ENCODE measurements at places on chromosomes 6 and 20.

DNA sequence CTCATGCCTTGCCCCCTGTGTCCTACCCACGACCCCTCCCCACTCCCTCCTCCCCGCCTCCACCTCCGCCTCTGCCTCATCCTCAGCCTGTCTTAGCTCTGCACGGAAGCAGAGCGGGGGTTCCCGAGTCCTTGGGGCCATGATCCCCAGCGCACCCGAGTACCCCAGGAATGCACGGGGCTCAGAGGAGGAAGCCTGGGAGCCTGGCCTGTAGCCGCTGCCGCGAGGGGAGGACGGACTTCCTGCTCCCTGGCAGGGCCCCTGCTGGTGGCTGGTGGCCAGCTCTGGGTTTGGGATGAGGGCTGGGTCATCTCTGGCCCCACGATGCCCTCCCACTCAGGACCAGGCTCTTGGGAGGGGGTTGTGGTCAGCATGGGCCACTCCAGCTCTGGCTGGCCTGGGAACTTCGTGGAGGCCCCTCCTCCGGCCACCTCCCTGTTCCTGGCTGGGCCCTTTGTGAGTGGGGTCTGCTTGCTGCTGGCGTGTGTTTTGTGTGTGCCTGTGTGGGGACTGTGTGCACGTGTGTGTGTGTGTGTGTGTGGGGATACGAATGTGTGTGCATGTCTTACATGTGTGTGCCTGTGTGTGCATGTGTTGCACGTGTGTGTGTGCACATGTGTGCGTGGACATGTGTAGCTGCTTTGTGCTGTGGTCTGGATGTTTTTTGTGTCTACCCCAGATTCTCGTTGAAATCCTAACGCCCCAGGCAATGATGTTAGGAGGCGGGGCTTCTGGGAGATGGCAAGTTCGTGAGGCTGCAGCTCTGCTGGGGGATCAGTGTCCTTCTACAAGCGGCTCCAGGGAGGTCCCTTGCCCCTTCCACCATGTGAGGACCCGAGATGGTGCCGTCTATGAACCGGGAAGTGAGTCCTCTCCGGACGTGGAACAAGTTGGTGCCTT, 1.3 kb upstream of the RBBP8NL start:
- DNase-seq, result peak; percentile 56

DNA sequence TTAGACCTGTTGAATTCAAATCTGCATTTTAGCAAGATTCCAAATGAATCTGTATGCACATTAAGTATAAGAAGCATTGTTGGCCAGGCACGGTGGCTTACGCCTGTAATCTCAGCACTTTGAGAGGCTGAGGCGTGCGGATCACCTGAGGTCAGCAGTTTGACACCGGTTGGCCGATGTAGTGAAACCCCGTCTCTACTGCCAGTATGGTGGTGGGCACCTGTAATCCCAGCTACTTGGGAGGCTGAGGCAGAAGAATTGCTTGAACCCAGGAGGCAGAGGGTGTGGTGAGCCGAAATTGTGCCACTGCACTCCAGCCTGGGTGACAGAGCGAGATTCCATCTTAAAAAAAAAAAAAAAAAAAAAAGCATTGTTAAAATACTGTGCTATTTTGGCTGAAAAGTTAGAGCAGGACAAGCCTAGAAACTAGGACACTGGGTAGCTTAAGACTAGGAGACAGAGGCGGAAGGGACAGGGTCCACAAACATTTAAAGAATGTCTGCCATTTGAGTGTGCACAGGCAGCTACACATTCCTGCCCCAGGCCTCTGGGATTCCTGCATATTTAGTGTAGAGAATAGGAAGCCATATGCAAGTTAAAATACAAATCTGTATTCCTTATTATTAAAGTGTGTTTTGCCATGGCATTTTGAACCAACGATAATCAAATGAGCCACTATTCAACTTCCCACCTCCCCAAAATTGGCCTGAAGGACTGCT, 45.1 kb upstream of the EEF1A1 start:
- no peak for DNase-seq

DNA sequence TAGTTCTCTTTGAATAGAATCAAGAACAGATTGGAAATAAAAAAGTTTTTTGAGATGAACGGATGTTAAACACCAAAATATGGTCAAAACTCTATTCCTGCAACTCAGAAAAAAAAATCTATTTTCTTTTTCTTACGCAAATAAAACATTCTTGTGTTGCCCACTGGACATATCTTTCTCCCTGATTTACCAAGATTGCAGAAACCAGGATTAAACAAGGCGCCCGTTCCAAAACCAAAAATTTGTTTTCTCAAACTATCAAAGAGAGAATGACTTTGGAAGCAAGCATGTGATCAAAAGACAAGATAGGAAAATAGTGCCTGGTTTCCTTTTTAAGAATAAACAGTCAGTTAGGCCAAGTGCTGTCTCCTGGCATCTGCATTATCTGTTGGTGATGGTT, 273.1 kb downstream of the CLIC5 start:
- no peak for DNase-seq

DNA sequence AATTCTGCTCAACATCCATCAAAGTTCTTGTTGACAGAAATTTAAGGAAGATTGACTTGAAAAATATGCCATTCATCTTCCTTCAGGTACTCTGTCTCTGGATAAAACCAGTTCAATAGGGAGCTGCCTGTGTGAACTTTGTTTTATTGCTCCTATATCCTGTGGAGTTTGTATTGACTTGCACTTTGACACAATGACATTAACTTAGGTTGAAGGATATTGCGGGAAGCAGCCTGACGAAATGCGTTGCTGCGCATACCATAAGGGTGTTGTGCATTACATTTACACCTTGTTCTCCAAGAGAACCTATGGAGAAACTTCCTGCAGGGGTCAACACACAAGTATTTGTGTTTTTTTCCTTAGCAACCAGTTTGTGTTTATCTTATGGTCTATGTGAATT, 185.4 kb upstream of the GRIK2 start:
- peak; percentile 95 for DNase-seq

- no peak for DNase-seq
Measured at GRCh38 chr6:159577564-159577963, 115.5 kb downstream of the SOD2 start.

GRCh38 chr20:47851774-47852173, 66.5 kb upstream of the SULF2 start:
- no peak for DNase-seq

- no peak for DNase-seq
Measured at GRCh38 chr6:48671505-48671904, 560.5 kb upstream of the PTCHD4 start.

Data from small intestine (tissue), 16 donors.